Stimulated activated CD4-positive, alpha-beta T cell treated with anti-CD3 and anti-CD28 coated beads, Interleukin-4, amount 100 ng/mL, for 4 hours (primary cell): ENCODE measurements at places on chromosomes 5 and 9.

GRCh38 chr9:126704157-126704891 is 90.6 kb downstream of the LMX1B start:
- peak; percentile 72 for DNase-seq

DNA sequence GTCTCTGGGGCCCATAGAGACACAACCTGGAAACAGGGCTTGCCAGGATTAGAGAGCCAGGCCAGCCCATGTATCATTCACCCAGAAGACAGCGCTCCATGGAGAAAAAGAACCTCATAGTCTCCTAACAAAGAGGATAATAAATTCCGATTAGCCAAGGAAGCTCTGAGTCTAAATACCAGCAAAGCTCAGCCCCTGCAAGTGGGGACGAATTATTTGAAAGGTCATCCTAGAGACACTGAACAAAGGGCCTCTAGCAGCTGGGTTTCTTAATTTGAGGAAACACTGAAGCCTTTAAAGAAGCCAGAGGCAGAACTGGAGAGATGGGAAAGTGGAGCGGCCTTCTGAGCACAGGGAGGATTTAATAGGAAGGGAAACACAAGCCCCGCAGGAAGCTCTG is 287.1 kb upstream of the ZNF462 start:
- no peak for DNase-seq

DNA sequence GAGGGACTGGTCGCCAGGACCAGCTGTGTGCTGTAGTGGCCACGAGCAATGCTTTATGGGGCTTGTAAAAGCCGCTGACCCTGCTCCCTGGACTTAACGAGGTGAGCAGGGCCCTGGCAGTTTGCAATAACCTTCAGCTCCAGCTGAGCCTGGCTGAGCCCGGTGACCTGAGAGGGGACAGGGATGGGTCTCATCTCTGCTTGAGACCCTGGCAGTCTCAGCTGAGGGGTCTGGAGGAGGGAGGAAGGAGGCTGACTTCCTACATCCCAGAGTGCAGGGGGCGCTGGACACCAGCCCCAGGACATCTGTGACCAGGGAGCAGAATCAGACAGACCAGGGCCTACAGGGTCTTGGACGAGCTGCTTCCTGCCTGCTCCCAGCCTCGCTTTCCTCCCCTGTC is 277.5 kb upstream of the MVB12B start:
- no peak for DNase-seq

DNA sequence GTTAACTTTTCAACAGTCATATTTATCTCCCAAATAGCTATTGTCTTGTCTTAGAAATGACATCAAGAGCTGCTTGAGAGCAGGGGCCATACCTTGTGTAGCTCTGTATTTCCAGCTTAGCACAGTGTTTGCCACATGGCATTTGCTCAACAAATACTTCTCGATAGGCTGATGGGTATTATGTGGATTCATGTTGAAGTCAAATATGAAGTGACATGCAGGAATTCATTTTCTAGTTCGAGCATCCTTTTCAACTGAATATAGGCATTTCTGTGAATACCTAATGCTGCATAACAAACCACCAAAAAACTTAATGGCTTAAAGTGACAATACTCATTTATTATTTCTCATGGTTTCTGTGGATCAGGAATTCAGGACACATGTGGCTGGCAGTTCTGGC is 125.6 kb downstream of the TLE1 start:
- DNase-seq, result no peak

GRCh38 chr9:96519787-96520186 is 69.8 kb downstream of the HABP4 start:
- no peak for DNase-seq

DNA sequence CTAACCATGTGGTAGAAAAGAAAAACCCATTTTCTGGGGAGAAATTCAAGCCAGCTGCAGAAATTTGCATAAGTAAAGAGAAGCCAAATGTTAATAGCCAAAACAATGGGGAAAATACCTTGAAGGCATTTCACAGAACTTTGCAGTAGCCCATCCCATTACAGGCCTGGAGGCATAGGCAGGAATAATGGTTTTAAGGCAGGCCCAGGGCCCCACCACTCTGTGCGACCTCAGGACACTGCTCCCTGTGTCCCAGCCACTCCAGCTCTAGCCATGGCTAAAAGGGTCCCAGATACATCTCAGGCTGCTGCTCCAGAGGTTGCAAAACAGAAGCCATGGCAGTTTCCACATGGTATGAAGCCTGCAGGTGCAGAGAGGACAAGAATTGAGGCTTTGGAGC is 253.3 kb downstream of the CTNND2 start:
- DNase-seq, result no peak

DNA sequence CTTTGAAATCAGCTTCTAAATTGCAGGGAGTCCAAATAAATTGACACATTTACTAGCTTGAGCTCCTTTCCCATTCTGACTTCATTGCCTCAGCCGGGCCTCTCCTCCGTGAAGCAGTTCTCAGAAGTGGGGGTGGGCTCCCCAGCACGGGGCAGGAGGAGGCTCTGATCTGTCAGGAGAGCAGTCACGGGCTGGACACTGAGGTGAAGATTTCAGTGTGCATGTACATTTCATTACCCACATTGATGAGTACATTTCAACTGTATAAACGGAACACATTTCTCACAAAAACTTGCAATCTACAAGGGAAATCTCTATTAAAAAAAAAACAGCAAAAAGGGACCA is 195.9 kb downstream of the SEMA6A start:
- DNase-seq, result no peak

GRCh38 chr9:86557063-86557766 is 203.0 kb upstream of the TUT7 start:
- DNase-seq, result no peak

GRCh38 chr5:90968319-90968718 is 409.7 kb downstream of the ADGRV1 start:
- DNase-seq, result no peak

DNA sequence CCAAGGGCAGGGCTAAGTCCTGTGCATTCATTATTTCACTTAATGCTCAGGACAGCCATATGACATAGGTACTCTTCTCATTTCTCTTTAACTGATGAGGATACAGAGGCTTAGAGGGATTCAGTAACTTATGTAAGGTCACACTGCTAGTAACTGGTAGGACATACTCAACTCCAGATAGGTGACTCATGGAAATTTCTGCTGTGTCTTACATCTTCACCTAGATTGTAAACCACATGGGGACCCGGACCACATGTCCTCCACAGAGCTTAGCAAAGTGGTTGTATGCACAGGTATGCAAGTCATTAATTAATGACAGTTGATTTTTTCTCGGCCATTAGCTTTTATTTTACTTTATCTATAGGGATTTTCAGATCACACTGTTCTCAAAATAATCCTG is 29.3 kb downstream of the SLC1A1 start:
- DNase-seq, result no peak

- no peak for DNase-seq
These were observed 9.8 kb downstream of the COL23A1 start for GRCh38 chr5:178580271-178580955.

DNA sequence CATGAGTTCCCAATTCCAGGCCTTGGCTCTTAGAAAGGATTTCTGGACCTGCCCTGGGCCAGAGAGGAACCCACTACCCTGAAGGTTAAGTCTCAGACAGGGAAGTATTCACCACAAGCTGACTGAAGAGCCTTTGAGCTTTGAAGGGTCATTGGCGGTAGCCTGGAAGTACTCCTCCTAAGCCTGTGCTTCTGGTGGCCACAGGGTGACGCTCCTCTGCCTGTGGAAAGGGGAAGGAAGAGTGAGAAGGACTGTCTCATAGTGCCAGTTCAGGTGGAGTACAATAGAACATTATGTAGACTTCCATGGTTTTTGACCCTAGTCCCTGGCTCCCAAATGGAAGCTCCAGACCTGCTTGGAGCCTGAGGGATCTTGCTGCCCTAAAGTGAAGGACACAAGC is 1233.2 kb upstream of the CDH6 start:
- DNase-seq, result no peak

- DNase-seq, result peak; percentile 22
These were observed 709 bp downstream of the UAP1L1 start for GRCh38 chr9:137077758-137078693.

- no peak for DNase-seq
These were observed 51.7 kb downstream of the ARHGAP26 start for GRCh38 chr5:142821733-142822487.

- no peak for DNase-seq
These were observed 18.5 kb upstream of the LAMC3 start for GRCh38 chr9:130990306-130990977.

- DNase-seq, result no peak
These were observed 36.0 kb downstream of the WWC1 start for GRCh38 chr5:168327451-168327850.

DNA sequence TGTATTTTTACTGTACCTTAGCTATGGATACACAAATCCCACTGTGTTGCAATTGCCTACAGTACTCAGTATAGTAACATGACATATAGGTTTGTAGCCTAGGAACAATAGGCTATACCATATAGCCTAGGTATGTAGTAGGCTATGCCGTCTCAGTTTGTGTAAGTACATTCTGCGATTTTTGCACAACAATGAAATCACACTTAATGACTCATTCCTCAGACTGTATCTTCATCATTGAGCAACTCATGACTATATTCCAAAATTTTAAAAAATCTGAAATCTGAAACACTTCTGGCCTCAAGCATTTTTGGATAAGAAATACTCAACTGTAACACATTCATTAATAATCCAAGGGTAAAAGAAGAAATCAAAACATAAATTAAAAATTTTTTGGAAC is 666.8 kb upstream of the GRAMD2B start:
- no peak for DNase-seq

- DNase-seq, result no peak
These were observed 29.8 kb downstream of the TNFAIP8 start for GRCh38 chr5:119385536-119386128.

GRCh38 chr5:54774281-54775170 is 210.9 kb downstream of the ESM1 start:
- DNase-seq, result no peak

GRCh38 chr5:84419742-84420141 is 35.1 kb upstream of the EDIL3 start:
- no peak for DNase-seq

- DNase-seq, result peak; percentile 23
These were observed 55.4 kb upstream of the RNF130 start for GRCh38 chr5:180126716-180127681.

- no peak for DNase-seq
These were observed 72.4 kb upstream of the ICE1 start for GRCh38 chr5:5350101-5350500.

- DNase-seq, result no peak
These were observed 42.8 kb upstream of the TCF7 start for GRCh38 chr5:134071614-134072207.

GRCh38 chr9:124014956-124015660 is 3.5 kb downstream of the LHX2 start:
- no peak for DNase-seq

GRCh38 chr5:77843570-77844372 is 67.6 kb upstream of the TBCA start:
- no peak for DNase-seq

DNA sequence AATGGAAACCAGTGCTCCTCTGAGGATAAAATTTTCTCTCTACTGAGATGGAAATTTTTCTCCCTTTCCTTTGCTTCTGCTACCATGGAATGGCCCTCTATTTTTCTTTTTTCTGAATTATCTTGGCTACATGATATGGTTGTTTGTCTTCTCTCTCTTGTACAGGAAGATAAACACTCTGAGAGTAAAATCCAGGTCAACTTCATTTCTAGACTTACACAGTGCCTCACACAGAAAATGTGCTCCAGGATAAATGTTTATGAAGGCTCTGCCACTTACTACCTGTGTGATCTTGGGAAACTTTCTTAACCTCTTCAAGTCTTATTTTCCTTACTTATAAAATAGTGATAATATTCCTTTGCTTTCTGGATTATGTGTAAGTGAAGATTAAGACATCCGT is 153.9 kb downstream of the PRELID2 start:
- no peak for DNase-seq

DNA sequence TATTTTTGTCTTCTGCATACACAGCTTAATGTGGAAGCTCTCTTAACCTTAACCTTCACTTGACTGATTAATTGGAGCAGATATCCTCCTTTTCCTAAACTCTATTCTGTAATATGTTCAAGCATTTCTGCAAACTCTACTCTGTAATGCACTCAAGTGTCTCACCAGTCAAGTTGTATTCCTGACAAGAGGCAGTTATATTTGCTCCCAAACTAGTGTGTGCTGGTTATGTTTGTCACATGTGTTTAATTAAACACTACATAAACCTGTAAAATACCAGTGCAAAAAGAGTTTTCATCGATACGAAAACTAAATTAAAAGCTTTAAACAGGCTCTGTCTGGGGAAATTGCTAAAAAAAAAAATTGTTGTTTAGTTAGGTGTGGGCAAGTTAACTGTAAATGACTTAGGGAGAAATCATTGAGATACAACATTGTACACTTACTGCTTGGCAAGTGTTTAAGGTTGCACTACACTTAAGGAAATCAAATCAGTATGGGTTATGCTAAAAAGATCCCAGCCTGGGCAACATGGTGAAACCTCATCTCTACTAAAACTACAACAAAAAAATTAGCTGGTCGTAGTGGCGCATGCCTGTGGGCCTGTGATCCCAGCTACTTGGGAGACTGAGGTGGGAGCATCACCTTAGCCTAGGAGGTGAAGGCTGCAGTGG is 6.7 kb downstream of the FAF2 start:
- DNase-seq, result no peak

DNA sequence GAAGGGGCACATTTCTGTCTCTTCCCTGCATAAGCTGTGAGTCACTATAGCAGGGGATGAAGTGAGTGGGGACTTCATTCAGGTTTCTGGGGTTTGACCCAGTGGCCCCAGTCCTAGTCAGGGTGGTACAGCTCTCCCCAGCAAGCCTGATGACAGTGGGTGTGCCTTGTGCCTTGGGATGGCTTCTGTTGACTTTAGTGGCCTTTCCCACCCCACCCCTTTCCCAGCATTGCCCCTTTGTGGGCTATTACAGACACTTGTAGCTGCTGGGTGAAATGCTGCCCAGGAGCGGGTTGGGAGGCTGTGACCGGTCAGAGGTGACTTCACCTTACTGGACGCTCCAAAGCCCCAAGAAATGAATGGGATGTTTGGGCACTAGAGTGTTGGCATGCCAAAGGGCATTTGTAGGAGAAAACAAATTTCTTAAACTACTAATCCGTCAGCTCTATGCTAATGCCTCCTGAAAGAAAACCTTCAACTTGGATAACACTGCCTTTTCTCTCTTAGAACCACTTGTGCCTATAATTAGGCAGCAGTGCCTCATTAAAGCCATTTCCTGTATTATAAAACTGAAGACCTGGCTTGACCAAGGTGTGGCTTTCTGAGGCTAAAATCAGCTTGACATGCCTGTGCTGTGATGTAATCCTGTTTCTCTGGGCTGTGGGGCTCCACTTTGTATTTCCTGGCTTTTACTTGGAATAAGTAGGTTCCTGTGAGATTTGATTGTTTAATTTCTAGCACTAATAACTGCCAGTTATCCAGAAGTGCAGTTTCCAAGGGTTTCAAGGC is 119.0 kb upstream of the SLC25A48 start:
- DNase-seq, result no peak

DNA sequence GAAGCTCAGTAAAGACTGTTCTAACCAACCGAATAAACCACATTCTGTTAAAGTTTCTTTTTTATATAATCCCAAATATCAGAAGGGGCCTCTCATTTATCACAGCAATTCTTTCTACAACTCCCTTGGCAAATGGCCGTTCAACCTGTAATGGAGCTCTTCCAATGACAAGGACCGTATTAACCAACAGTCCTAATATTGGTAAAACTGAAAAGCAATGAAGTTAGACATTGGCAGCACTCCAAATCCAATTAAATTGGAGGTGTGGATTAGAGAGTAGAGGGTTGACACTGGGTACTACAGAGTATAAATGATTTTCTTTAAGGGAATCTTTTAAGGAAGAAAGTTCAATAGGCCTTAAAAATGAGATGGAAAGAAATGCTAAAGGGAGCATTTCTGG is 842 bp downstream of the TMED7 start:
- no peak for DNase-seq
